Adipocyte (in vitro differentiated cells): ENCODE measurements at places on chromosomes 3 and 15.

GRCh38 chr15:51558411-51558810 lies 64.2 kb downstream of the DMXL2 start:
- no peak for DNase-seq

GRCh38 chr15:74302821-74303359 lies 64.6 kb downstream of the CYP11A1 start:
- peak; percentile 63 for DNase-seq

DNA sequence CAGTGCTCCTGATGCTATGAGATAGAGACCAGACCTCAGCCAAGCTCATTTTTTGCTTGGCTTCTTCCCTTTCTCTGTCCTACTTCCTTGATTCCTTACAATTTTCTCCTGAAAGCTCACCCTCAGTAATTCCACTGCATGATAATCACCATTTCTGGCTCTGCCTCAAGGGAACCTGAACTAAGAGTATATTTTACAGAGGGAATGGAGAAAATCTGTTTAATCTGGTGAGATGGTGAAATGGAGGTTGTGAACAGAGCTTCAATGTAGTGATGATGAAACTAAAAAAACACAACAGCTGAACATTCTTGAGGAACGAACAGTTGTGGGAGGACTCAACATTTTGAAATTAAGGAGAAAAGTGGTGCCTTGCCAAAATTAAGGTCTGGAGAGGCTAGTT lies 16.3 kb downstream of the HHLA2 start:
- DNase-seq, result peak; percentile 72

DNA sequence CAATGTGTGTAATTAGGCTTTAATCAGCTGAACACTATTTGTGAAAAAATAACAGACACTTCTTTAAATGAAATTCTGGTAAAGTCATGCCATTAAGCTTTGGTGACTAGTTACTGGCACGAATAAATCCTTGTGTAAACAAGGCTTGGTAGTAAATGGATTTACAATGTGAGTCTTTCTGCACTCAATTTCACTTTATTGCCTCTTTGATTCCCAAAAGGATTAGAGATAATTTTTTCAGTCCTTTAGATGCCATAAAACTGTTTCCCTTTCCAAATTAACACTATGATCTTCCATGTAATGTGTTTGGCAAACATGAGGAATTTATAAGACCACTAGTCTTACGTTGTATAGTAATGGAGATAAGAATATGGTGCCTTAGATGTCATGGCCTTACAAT lies 339.5 kb upstream of the DNAJC19 start:
- DNase-seq, result no peak

- DNase-seq, result no peak
These were observed 56.2 kb downstream of the AAGAB start for GRCh38 chr15:67198157-67198754.

DNA sequence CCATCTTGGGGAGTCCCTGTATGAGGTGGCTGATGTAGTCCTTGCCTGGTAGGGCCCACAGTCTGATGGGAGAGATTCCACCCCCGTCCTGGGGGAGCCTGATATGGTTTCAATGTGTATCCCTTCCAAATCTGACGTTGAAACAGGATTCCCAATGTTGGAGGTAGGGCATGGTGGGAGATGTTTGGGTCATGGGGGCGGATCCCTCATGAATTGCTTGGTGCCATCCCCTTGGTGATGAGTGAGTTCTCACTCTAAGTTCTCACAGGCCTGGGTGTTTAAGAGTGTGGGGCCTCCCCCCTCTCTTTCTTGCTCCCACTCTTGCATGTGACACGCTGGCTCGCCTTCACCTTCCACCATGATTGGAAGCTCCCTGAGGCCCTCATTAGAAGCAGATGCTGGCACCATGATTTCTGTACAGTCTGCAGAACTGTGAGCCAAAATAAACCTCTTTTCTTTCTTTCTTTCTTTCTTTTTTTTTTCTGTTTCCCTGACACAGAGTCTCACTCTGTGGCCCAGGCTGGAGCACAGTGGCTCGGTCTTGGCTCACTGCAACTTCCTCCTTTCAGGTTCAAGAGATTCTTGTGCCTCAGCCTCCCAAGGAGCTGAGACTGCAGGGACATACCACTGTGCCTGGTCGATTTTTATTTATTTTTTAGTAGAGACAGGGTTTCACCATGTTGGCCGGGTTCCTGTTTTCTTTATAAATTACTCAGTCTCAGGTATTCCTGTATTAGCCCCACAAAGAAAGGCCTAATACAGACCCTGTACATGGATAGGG lies 28.6 kb downstream of the ITGA11 start:
- no peak for DNase-seq

DNA sequence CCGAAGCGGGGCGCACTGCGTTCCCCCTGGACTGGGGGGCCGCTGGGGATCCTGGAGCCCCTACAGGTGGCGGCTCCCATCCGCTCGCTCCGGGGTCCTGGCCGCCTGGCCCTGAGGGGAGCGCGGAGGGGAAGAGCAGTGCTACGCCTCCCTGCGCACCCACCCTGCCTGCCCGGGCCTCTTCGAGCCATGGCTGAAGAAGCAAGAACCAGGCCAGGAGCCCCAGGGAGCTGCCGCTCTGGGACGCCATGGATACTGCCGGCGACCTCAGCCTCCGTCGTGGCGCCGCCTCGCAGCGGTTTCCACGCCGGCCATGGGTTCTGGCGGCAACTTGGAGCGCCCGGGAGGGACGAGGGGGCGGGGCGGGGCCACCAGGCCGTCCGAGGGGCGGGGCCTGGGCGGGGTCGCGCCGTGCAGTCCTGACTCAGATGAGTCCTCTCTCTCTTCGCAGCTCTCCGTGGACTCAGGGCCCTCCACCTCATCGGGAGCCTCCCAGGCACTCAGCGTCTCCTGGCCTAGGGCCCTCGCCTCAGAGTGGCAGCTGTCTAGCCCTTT lies 50.9 kb downstream of the MYL3 start:
- peak; percentile 56 for DNase-seq

DNA sequence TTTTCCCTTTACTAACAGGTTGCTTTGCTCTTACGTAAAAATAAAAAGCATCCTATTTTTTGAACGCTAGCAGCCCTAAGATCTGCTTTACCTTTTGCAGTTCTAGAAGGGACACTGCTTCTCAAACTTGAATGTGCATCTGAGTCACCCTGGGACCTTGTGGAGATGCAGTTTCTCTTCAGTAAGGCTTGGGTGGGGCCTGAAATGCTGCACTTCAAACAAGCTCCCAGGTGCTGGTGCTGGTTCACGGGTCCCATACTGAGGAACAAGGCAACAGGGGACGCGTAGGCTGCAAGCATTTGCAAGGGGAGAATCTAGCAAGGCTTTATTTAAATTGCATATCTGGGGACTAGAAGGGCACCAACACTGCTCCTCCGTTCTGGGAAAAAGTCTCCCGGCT lies 30.0 kb downstream of the MB21D2 start:
- no peak for DNase-seq

DNA sequence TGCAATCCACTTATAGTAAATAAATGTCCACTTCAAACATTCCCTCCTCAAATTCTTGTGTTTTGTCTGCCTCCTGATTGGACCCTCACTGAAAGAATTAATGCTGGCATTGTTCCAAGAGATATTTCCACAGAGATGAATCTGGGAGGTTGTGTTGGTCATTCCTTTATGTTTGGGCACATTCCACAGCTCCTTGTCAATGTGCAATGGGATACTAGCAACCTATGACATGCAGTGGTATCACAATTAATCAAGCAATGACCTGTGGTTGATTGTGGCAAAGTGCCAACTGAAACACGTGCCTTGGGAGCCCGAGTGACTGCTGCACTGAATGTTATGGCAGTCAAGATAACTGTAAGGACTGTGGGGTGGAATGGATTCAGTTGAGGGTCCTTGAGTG lies 55.0 kb upstream of the SNRPN start:
- no peak for DNase-seq

- peak; percentile 96 for DNase-seq
These were observed 23.1 kb downstream of the ANXA2 start for GRCh38 chr15:60374628-60375081.

- peak; percentile 64 for DNase-seq
These were observed 708 bp upstream of the GCHFR start for GRCh38 chr15:40762919-40763800.

DNA sequence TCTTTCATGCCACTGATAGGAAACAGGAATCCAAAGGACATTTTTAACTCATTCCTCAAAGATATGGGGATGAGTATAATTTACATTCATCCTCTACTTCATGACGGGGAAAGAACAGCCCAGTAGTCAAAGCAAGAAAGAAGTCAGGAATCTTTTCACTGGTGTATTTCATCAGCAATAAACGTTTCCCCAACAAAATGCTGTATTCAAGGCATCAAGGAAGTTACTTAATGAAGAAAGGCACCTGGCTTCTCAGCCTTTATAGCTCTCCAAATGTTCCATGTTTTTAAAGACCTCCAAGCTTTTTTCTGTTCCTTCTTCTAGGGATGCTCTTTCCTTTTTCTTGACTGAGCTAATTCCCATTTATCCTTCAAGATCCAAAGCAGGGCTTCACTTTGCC lies 221.5 kb upstream of the ICE2 start:
- no peak for DNase-seq
